ENCODE measurements at places on chromosomes 4 and X.

DNA sequence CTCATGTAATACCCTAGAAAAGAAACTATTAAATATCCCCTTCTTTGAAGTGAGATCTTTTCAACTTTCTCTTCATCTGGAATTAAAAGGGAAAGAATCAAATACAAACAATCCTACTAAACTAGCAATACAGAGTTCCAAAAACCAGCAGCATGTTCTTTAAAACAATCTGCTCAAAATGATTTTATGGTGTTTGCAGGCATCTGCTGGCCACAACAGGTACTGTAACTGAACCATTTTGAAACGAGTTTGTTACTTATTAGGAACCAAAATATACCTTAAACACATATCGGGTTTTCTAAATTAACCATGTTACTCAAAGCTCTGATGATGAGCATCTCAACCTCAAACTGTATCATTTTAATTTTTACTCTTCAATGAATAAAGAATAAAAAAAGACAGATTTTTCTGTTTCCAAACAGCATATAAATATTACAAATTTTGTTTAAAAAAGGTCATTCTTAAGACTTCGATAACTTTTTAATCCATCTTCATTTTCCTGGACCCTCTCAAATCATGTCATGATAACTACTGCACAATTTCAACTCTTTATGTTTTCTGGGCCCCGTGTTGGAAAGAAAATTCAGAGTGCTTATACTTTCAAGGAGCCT, 56.5 kb downstream of the ARAP2 start:
- DNase-seq: peak; percentile 32

DNA sequence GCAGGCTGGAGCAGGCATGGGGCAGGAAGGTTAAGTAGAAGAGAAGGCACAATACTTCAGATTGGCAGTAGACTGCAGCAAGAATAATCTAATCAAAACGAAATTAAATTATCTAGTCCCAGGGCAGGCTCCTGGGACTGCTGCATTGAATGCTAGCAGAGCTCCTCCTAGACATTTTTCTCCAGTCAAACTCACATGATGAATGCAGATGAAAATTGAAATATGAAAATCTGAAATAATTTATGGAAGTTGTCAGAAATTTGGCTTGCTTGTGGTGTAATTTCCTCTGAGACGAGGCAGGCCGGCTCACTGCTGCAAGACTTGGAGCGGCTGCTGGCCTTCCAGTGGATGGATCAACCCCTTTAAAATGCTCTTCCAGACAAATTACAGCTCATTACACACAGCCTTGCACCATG, 78.0 kb upstream of the TMEM33 start:
- no peak for DNase-seq

DNA sequence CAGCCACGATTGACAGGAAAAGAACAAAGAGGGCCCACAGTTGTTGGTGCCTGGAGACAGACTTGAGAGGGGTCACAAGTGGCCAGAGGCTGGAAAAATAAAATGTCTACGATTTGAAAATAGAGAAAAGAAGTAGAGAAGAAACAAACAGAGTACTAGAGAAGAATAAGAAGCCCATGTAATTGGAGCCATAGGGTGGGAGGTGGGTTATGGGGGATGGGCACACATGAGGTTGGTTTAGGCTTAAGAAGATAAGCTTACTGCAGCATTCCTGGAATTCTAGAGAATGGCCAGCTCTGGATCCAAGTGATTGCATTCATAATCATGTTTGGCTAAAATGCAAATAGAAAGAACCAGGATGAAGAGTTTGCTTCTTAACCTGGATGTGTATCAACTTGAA, 210.7 kb downstream of the MAML3 start:
- DNase-seq: no peak

DNA sequence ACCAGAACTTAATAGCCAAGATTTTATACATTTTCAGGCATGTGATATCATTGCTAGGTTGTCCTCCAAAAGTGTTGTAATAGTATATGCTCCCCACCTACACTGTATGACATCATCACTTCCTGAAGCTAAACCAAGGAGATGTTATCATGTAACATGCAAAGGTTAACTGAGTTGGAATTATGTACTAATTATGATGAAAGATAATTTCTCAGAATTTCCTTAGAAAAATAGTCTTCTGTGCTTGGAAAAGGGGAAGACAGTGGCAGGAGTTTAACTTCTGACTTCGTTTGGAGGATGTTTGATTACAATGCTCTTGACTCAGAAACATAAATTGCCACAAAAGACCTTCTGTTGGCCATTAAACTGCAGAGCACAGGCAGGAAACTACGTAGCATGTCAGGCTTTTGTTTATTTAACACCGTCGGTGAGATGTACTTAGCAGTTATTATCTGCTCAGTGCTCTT, 83.6 kb upstream of the GUCY1A1 start:
- DNase-seq: peak; percentile 29

All from NCI-H2081 (cell line).